ENCODE measurements at places on chromosomes 16 and 17. TPM values are rescaled to one million over a fixed set of nuclear protein-coding genes. Genes with fewer than 3 reads are reported as not detected.

GRCh38 chr17:49987681-49988441 lies 7.2 kb downstream of the DLX3 start:
- peak; percentile 98 for DNase-seq

DNA sequence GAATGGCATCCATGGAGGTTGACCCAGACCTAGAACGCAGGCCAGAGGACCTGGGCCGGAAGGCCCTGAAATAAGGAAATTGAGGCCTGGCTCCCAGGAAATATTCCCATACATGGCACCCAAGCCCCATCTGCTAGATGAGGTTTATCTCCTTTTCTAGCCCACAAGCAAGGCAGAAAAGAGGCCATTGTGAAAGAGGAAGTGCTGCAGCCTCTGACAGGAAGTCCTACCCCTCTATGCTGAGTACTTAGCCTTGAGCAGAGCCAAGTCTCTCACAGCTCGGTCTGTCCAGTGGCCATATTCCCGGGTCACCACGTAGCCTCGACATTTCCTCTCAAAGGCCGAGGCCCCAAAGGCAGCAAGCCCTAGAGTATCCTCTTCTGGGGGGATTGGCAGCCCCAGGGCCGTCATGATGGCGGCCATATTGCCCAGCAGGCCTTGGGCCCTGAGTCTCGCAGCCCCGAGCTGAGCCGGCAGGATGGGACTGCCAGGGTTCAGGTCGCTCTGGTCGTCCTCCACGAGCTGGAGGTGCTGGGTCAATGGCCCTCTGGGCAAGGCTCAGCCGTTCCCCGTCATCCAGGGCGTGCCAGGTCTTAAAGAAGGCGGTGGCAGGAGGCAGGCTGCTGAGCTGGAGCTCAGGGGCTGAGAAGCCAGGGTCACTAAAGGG lies 7.8 kb downstream of the CTF1 start:
- no peak for DNase-seq

DNA sequence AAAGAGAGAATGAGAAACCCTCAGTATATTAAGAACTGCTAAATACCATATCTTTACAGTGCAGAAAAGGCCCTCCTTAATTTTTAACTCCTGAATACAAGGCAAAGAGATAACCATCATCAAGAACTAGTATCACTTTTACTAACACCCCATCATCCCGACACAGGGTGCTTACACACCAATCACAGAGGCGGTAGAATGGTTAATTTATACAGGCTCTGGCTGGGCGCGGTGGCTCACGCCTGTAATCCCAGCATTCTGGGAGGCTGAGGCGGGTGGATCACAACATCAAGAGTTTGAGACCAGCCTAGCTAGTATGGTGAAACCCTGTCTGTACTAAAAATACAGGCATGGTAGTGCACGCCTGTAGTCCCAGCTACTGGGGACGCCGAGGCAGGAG lies 4.2 kb downstream of the PSMD12 start:
- no peak for DNase-seq

- DNase-seq = no peak
Measured at GRCh38 chr17:68343976-68344375, 52.7 kb downstream of the ARSG start.

The NECAB2 gene
- not detected for total RNA-seq

- DNase-seq = no peak
Measured at GRCh38 chr16:62041401-62041800, 5.2 kb upstream of the CDH8 start.

GRCh38 chr16:3498988-3499387 lies 1.8 kb upstream of the CLUAP1 start:
- no peak for DNase-seq

DNA sequence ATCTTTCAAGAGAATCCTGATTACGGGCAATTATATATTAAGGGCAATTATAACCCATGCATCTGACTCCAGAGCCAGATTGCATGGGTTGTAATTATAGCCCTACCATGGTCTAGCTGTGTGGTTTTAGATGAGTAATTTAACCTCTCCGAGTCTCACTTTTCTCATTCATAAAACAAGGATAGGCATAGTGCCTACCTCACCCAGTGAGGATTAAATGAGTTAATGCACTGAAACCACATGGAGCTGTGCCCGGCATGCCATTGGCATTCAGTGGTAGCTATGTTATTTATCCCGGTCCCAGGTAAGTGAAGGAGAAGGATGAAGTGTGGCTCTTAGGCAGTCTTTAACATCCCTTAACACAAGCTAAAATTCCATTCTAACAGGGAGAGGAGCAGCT lies 6.3 kb downstream of the SNX20 start:
- no peak for DNase-seq

The TBC1D3H gene
- total RNA-seq = not detected

GRCh38 chr16:48409839-48410632 lies 24.8 kb upstream of the SIAH1 start:
- DNase-seq = peak; percentile 63

The SDR42E2 gene
- total RNA-seq = not detected

DNA sequence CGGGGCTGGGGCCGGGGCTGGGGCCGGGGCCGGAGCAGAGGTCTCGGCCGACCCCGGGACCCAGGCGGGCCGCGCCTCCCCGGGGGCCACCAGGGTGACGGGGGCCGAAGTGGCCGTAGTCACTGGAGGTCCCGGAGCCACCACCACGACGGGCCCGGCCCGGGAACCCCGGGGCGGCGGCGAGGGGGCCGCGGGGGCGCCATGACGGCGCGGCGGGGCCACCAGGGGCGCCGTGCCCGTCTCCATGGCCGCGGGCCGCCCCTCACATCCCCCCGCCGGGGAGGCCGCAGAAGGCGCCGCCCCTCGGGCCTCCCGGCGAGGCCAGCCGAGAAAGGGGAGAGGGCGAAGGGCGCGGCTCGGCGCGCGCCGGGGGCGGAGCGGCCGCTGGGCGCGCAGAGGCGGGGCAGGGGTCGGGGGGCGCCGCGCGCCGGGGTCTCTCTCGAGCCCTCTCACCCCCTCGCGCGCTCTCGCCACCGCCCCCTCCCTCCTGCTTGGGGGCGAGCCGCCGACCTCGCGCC lies 297 bp downstream of the TBC1D10B start:
- DNase-seq = no peak

Data from MG63 (cell line).